Muscle of arm (tissue), 14 donors: ENCODE measurements at places on chromosomes 5 and 9.

DNA sequence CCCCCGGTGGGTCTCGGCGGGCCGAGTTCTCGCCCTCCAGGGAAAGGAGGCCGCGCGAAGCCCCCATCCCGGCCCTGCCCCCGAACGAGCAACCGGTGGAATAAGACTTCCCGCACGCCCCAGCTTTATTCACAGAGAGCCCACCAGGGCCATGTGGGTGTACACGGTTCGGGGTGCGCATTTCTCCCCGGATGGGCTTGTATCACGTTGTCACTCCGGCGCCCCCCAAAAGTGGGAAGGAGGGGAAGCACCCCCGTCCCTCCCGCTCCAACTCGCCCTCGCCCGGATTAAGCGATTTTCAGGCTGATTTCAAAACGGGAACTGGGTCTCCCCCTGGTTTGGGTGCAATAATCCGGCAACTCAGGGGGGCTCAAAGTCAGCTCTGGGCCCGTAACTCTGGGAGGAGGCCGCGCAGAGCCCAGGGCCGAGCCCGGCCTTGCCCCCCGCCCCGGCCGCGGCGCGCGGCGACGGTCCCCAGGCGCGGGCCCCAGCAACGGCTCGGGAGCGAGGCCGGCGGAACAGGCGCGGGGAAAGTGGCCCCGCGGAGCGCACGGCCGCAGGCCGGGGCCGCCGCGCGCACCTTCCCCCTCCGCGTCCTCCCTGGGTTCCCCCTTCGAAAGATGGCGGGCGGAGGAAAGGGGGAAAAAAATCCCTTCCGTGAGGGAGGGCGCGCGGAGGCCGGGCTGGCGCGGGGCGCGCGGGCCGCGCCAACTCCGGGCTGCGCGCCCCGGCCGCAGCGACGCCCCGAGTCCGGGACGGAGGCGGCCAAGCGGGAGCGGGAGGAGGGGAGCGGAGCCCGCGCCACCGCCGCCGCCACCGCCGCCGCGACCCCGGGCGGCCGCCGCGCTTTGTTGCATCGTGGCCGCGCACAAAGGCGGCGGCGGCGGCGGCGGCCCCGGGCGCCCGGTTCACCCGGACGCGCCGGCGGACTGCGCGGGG is 644 bp downstream of the BRD3 start:
- no peak for DNase-seq

DNA sequence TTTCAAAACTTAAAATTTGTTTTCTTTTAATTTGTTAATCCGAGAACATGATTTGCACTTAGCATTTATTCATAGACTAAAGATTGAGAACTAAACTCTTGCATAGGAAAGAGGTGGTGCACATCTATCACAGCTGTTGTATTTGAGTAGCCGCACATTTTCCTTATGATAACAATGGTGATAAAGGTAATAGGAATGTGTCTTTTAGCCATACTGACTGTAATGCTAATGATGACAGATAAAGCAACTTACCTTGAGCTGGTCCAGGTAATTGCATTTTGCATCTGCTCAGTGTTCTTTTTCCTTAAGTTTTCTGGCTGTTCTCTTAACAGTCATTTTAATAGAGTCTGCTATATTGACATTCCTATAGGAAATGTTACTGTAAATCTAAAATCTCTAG is 19.0 kb downstream of the PHAX start:
- no peak for DNase-seq

DNA sequence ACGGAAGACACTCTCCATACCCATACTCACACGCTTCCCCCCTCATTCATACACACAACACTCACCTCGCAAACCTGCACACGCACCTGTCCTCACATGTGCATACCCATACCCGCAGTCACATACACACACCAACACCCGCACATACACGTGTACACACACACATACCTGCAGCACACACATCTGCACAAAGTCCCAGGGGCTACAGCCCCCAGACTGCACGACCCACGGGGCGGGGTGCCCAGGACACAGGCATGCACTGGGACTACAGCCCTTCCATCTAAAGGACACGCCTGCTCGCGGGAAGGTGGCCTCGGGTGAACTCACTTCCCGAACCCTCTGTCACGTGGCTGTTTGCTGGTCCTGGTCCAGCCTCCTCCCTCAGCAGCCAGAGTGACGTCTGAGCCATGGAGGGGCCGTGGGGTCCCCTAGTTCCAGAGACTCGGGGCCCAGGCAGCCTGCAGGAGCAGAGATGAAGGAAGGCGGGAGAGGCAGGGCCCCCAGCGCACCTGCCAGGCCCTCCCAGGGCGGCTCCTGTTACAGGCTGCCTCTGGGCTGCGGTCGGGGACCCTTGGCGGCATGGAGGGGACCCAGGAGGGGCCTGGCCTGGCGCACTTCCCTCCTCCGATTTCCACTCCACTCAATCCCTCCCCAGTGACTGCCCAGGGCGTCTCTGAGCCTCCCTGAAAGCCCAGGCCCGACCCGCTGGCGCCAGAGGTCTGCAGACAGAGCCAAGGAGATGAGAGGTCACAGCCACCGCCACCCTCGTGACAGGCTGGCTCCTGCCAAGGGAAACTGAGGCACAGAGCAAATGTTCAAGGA is 8.1 kb downstream of the SLC12A7 start:
- DNase-seq: no peak

DNA sequence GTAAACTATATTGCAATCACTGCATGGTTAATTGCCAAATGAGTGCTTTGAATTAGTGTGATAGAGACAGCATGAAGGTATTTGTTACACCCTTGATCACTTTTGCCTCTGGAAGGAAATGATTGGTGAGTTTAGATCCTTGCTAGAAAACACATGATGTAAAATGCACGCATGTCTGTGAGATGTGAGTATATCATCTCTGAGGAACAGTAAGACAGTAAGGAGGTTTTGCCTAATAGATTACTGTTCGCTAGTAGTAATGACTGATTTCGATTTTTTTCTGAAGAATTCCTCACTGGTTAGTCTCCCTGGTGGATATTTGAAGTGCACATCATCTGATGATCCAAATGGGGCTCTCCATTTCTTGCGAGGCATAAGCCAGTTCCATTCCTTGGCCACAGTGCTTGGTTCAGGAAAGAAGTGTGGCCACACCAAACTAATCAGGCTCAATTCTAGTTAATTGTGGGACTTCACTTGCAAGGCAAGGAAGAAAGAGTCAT is 156.4 kb upstream of the ADRA1B start:
- DNase-seq: no peak

GRCh38 chr5:180470361-180470760 is 23.8 kb upstream of the CNOT6 start:
- no peak for DNase-seq

GRCh38 chr9:134375430-134376385 is 49.5 kb downstream of the RXRA start:
- DNase-seq: peak; percentile 67

DNA sequence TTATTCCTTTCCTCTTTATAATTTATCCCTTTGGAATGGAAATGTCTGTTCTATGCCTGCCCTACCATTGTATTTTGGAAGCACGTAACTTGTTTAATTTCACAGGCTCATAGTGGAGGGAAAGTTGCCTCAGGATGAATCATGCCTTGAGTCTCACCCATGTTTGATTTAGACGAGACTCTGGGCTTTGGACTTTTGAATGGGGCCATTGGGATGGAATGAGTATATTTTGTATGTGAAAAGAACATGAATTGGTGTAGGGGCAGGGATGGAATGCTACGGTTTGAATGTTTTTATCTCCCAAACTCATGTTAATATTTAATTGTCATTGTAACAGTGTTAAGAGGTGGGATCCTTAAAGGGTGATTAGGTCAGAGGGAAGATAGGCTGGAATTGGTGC is 10.3 kb downstream of the FBXW5 start:
- DNase-seq: no peak

DNA sequence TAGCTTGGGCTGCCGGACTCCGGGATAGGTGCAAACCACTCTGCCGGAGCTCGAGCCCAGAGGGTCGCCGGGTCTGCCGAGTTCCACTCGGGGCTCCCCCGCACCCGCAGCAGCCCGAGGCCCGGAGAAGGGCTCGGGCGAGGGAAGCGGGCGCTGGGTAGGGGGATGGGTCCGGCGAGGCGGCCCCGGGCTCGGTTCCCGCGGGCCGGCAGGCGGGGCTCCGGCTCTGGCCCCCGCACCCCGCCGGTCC is 507 bp downstream of the RICTOR start:
- peak; percentile 48 for DNase-seq
